DMS79 treated with DMSO at 0.1 percent for 48 hours (cell line): ENCODE measurements at places on chromosomes 2 and 18.

DNA sequence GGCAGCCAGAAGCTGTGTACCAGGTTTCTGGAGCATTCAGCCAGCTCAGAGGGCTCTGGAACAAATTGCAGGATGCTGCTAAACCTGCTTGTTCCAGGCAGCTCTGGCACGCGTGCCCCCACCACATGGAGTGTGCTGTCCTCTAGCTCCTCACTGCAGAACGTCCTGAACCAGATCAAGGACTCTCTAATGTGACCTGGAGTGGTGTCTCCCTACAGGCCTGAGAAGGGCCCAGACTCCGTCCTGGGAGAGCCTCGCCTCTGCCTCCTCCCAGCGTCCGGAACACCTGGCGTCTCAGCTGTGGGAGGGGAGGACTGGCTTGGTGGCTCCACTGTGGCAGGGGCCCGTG, 115.6 kb upstream of the GPC1 start:
- DNase-seq = no peak

DNA sequence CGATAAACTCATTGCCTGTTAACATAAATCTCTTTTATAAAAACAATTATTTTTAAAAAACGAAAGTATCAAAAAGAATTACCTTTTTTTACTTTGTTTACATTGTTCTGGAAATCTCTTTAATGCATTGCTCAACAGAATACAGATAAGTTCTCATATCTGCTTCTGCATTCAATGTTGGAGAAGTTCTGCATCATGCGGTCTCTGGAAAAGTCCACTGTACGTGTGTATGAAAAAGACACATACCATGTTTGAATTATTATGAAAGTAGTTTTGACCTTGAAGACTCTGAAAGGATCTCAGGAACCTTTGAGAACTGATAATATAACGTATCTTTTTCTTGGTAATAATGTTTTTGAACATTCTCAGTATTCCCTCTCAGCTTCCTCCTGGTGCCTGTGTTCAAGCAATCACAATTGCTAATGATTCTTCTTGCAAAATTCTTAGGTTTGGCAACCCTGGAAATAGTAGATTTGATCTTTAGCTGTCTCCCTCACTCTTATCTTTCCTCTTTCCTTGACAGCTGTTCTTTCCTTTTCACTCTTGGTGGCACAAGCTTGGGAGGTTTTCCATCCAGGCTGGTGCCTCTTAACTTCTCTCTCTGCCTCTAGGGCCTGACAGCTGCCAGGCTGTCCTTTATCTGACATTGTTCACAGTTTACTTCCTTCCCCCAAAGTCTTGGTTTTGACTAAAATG, 12.4 kb upstream of the IL1R1 start:
- DNase-seq = no peak

DNA sequence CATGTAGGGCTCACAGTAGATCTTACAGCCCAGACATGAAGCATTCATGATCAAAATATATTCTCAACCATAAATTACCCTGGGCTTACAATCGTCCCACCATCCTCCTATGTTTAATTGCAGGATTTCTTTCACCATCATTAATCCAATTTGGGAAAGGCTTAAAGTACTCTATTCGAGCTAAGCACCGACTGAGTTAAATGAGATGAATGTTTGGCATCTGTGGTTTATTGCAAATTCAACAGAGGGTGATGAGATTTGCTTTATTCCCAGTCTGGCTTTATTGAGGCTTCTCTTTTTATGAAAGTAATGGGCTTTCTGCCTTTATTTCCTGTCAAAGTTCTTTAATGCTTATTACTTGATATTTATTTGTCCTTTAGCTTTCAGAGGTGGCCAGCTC, 159.0 kb downstream of the METTL4 start:
- DNase-seq = no peak

DNA sequence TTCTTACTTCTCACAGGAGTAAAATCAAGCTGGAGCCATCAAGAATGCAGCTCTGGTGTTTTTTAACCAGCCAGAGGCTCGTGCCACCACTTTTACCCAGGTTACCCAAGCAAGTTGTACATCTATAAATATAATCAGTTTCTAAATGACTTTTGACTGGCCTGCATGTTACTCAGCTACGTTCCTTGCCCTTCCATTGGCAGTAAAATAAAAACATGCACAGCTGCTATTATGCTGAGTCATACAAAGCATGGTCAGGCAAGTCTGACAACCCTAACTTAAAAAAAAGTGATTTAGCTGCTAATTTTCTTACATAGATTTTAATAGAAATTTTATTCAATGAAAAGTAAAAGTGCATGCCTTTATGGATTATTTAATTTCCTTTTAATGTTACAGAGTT, 111.7 kb upstream of the CSRNP3 start:
- no peak for DNase-seq

DNA sequence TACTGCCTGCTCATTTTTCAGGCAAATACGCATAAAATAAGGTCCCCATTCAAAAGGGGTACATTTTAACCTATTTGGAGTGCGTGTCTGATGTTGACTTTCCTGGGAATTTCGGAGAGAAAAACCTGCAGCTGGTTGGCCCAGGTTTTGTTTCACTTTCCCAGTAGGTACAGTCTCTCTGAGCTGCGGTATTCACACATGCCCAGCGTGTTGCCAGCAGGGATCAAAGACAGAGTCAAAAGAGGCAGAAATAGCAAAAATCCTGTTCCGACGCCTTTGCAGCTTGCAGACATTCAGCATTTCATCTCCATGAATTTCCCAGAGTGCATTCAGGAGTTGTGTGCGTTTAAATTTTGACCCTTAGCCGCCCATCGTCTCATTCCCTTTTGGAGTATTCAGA, 855.4 kb upstream of the CELF4 start:
- DNase-seq = no peak

DNA sequence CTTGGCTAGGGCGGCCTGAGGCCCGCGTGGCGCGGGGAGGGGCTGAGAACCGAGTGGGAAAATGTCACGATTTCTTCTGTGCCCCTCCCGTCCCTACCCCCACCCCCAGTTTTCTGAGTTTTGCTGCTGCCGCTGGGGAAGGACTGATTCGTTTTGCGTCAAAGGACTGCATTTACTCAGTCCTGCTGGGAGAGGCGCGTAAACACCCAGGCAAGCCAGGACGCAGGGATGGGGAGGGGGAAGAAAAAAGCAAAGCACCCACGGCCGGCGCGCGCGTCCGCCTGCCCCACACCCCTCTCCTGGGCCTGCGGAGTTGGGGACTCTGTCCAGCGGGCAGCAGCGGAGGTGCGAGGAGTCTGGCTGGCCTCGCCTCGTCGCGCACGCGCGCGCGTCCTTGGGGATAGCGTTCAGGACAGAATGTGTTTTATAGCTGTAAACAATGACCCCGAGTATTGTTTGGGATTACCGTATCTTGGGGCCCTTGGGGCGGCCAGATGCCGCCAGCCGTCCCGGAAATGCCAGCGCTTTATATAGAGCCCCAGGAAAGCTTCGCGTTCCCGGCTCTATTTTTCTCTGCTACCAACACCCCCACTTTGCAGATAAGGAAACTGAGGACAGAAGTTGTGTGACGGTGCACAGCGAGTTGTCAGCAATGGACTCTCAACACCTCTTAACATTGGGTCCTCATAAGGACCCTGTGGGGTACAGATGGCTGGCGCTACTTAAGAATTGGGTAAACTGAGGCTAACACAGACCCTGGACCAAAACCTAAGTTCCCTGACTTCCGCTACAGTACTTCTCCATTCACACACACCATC, 1.7 kb upstream of the FOSL2 start:
- peak; percentile 57 for DNase-seq

DNA sequence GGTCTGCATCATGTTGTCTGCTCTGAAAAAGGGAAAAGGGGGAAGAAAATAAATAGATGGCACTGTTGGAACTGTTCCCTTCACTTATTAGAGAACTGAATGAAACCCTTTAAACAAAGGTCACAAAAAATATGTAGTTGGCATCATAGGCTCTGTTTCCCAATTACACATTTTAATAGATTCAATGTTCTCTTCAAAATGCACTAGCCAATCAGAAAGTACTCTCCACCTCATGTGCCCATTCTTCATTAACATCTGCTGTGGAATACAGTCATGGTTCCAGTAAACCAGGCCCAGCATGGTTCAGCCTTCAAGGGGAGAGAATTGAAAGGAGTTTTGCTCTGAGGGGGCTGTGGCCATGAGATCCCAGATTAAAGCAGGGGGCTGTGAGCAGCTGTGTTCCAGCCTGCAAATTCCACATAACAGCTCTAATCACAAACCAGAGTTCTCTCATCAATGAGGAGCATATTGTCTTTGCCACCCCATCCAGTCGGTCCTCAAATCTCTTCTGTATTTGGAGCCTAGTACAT, 165.9 kb upstream of the CREB1 start:
- no peak for DNase-seq

- no peak for DNase-seq
Measured at GRCh38 chr2:1223791-1224190, 189.5 kb upstream of the TPO start.

DNA sequence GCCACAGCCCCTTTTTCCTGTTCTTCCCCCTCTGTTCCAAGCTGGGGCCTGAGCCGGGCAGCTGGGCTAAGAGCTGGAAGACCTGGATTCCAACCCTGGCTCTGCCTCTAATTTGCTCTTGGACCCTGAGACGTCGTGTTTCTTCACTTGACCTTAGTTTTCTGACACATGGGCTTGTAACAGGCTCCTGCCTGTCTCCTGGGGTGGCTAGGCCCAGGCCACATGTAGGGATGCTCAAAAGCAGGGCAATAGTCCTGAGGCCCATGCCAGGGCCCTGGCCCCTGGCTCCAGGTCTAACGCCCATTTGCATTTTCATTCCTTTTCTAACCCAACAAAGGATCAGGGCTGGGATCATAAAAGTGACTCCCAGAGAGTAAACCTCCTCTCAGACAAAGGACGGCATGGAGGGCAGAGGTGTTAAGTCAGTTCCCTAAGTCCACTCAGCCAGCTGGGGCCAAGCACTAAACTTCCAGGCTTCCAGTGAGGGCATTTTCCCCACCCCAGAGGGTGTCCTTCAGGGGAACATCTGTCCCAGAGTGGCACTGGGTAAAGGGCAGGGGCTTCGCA, 16.6 kb upstream of the DNMT3A start:
- DNase-seq = no peak

DNA sequence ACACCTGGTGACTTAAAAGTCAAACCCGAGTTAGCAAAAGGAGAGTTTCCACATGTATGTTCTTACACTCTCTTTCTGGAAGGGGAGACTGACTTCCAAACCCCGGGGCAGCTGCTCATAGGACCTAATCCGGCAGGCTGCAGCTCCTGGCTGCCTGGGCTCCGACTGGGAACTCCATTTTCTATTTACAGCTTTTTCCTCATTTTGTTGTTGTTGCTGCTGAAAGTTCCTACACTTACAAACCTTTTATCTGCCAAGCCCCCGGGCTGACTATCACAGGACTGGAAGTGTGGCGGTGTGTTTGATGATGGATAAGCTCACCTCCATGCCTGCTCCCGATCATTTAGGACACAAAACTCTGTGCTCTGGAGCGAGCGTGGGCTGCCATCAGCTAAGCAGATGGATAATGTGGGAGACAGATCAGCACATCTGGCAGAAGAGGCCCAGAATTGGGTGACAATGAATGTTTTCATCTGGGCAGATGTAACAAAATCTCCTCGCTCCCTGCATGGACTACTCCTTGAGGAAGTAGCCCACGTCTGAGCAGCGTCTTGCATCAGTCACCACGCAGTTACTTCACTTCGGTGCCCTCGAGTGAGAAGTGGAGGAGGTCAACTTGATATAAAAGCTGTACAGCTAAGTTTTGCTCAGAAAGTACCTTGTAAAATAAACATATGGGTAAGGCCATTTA, 114.4 kb upstream of the COPS8 start:
- DNase-seq = peak; percentile 57

- no peak for DNase-seq
Measured at GRCh38 chr2:83901317-83901716, 557.8 kb downstream of the SUCLG1 start.

DNA sequence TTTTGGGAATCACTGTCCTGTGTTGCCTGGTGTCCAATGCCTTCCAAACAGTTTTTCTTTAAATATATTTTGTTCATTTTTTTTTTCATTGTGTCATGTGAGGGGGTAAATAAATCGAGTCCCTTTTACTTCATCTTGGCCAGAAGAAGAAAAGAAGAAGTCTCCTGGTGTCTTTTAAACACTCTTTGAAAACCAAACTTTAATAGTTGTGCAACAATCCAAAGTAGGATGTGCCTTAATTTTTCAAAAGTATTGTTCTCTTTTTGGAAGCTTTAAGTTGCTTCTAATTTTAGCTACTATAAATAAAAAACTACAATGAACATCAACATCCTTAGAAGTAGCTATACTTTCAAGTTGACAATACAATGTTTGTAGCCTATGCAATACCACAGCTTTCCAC, 154.9 kb downstream of the ATAD2B start:
- DNase-seq = no peak

DNA sequence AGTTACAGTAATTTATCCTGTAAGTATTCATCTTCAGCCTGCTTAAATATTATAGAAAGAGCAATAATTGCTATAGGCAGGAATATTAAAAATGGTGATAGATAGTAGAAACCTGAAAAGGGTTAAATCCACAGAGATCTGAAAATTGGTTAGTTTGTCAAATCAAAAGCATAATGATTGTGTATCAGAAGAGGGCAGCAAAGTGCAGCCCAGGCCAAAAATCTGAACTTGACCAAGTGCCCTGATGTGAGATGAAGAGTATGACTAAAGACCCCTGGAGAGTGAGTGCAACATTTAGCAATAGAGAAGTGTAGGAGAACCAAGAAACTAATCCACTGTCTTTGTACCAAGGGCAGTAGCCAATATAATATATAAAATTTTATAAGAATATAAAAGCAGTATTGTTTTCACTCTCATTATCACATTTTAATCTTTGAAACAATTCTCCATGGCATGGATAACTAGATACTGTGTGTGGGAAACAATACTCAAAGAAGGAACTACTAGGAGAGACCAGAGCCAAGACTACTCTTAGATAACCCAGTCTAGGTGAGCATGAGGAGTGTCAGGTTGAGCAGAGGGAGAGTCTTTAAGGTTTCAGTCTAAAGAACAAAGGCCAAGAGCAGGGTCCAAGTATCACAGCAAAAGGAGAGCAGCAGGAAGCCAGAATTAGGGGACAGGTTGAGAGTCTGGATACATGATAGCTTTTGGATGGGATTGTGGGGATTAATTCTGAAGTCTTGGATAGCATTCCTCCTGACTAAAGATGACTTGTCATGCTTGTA, 148.7 kb downstream of the CALCRL start:
- no peak for DNase-seq

DNA sequence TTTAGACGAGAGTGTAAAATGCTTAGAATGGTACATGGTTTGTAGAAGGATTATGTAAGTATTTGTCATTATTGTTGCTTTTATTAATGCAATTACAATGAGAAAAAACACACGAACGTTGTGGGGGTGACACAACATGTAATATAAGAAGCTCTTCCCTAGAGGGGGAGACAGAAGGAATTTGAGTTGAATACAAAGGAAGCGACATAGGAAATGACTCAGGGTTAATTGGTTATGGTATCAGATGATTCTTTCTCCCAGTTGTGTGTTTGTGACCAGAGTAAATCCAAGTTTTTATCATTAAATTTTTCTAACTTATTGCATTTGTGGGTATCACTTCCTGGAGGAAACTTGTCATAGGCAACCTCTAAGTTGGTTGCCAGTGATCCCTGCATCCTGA, 625.6 kb upstream of the CDH2 start:
- no peak for DNase-seq

GRCh38 chr2:74573747-74574562, 19.4 kb downstream of the DOK1 start:
- DNase-seq = no peak
